ENCODE measurements at places on chromosomes 4 and X.

DNA sequence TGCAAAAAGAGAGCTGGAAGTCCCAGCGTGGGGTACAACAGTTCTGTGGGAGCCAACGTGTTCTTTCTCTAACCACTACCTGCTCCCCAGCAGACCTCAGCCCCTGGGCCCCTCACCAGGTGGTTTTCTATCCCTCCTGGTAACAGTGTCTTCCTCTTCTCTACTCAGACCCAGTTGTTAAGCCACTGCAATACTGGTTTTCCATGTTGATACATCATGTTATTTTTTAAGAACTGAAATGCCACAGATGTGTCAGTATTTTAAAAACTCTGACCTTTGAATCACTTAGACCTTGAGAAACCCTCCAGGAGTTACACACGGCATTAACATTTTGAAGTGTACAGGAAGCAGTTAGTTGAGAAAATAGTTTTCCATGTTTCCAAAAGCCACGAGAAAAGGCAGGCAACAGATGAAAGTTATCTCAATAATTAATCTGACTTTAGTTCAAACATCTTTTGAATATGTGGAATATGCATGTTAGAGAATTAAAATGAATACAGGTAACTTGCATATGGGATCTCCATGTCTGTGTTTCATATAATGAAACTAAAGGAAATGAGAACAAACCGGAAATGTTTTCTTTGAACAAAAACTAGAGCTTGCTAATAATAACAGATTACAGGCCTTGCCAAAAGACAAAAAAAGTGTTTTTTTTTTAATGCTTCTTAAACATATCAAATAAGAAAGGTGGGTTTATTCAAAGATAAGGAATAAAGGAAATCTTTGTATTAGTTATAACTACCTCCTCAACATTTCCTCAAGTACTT is 108.8 kb downstream of the ZNF827 start:
- DNase-seq = no peak

GRCh38 chr4:124839786-124840390 is 127.4 kb upstream of the ANKRD50 start:
- DNase-seq = no peak

DNA sequence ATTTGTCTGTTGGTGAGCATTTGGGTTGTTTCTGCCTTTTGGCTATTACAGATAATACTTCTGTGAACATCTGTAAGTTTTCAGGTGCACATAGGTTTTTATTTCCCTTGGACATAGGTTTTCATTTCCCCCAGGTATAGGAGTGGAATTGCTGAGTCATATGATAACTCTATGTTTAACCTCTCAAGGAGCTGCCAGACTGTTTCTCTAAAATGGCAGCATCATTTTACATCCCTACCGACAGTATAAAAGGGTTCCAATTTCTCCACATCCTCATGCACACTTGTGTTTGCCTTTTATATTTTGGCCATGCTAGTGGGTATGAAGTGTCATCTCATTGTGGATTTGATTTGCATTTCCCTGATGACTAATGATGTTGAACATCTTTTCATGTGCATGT is 53.5 kb downstream of the TMEM164 start:
- DNase-seq = no peak

GRCh38 chrX:132883358-132883915 is 75.0 kb downstream of the HS6ST2 start:
- DNase-seq = no peak

- peak; percentile 32 for DNase-seq
Observed at GRCh38 chr4:15682242-15683142, 865 bp downstream of the FAM200B start.

GRCh38 chr4:122003335-122003734 is 51.5 kb upstream of the TRPC3 start:
- peak; percentile 24 for DNase-seq

DNA sequence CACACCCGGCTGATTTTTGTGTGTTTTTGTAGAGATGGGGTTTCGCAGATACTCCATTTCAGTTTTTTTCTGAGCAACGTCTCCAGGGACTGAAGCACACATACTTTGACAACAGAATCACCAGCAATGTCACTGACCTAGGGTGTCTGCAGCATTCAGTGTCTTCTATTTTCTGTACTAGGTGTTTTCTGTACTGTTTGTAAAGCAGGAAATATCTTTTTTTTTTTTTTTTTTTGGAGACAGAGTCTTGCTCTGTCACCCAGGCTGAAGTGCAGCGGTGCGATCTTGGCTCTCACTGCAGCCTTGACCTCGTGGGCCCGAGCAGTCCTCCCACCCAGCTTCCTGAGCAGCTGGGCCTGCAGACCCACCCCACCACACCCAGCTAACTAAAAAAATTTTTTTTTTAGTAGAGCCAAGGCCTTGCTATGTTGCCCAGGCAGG is 8.9 kb downstream of the ADD1 start:
- DNase-seq = no peak

Measured in fibroblast of skin of abdomen (primary cell).